ENCODE measurements at places on chromosomes 5 and 9.

DNA sequence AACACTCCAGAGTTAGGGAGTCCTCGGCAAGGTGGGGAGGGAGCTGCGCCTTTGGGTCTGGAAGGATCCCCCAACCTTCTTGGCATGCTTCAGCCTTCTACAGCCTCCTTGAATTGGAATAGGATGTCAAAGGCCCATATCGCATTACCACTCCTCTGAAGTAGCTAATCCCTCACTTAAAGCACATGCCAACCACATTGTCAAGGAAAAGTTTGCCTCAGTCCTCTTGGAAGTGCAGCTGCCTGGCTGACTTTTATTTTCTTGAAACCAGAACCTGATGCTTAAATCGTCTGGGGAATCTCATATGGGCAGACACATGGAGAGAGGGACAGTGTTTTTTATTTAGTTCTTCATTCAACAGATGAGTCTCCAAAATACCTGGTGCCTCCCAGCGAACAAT lies 14.5 kb downstream of the CXCL14 start:
- no peak for DNase-seq

- DNase-seq, result no peak
Measured at GRCh38 chr5:24497591-24498157, 147.1 kb downstream of the CDH10 start.

DNA sequence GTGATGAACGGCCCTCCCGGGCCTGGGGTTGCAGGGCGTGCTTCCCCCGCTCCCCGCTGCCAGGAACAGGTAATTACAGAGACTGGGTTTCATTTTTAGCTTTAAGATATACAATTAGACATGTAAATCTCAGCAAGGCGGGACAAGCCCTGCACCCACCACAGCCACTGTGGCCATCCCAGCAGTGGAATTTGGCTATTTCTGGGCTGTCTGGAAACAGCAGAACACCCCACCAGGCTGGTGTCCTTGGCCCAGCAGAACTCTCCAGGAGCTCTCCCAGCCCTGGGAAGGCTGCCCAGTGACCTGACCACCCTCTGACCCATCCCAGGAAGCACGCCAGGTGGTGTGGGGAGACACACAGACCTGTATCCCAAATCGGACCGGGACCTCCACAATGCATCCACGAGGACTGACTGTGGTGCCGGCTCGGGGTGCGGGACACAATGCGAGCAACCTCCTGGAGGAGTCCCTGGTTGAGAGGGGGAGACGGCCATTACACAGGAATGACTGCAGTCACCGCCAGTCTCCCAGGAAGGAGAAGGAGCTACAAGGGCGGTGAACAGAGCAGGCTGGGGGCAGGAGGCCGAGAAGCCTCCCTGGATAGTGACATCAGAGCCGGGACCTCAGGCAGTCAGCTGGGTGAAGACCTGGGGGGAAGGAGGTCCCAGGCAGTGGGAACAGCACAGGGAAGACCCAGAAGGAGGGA lies 17.3 kb downstream of the EEIG1 start:
- DNase-seq, result no peak

- DNase-seq, result peak; percentile 49
Measured at GRCh38 chr5:155616779-155617392, 603.3 kb downstream of the KIF4B start.

- no peak for DNase-seq
Measured at GRCh38 chr5:157457391-157457790, 2.6 kb upstream of the NIPAL4 start.
